Mesenchymal stem cell (in vitro differentiated cells and primary cell): ENCODE measurements at places on chromosomes 11 and 22.

DNA sequence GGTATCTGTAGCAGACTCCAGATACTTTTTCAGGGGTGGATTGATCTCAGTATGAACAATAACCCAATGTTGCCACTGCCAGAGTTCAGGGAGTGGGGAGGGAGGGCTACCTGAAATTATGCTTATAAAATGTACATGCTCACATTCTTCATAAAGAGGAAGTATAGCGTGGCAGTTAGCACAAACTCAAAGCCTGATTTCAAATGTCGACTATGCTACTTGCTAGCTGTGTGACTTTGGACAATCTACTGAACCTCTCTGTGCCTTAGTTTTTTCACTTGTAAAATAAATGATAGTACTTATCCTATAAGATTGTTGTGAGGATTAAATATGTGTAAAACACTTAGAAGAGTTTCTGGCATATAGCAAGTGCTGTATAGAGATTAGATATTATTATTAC lies 26.5 kb upstream of the POU2AF1 start:
- no peak for DNase-seq

- peak; percentile 92 for DNase-seq
Observed at GRCh38 chr22:20079745-20080444, at the start of gene DGCR8. Gene DGCR8 (plus strand): TSS chr22:20080241. CDS start chr22:20085964, 5,723 bp downstream.

- DNase-seq = no peak
Observed at GRCh38 chr11:46202149-46202548, 75.3 kb upstream of the CREB3L1 start.

DNA sequence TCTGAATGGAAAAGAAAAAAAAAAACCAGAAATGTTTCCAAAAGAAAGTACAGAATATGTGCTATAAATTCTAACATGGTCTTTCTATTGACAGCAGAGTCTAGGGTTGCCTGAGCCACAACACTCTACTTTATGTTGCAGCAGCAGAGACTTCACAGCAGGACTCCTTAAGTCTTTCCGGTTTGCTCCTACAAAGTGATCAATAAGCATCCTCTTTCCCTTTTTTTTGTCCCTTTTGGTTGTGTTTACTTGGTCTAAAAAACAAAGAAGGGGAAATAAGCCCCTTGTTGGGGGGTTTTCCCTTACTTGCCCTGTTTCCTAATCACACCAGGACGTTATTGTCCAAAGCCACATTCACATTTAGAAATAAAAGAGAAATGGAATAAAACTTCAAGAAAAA lies 163.1 kb upstream of the MPPED2 start:
- no peak for DNase-seq

- no peak for DNase-seq
Observed at GRCh38 chr11:96147906-96148486, 195.0 kb downstream of the MAML2 start.

GRCh38 chr11:73216465-73216864 lies 1.6 kb upstream of the P2RY2 start:
- no peak for DNase-seq
